ENCODE measurements at places on chromosomes 4 and X. TPM values are rescaled to one million over a fixed set of nuclear protein-coding genes. Genes with fewer than 3 reads are reported as not detected.
A peak's percentile ranks its signal among the peaks of the same experiment; 100 is the strongest.

MFAP3L gene
- 10.2 TPM for total RNA-seq

ARX gene
- total RNA-seq = not detected

GRCh38 chrX:8139716-8140115, 31.4 kb downstream of the VCX2 start:
- no peak for DNase-seq

LRCH2 gene
- not detected for total RNA-seq

CXCL11 gene
- not detected for total RNA-seq

TMLHE gene
- total RNA-seq = 10.1 TPM

DNA sequence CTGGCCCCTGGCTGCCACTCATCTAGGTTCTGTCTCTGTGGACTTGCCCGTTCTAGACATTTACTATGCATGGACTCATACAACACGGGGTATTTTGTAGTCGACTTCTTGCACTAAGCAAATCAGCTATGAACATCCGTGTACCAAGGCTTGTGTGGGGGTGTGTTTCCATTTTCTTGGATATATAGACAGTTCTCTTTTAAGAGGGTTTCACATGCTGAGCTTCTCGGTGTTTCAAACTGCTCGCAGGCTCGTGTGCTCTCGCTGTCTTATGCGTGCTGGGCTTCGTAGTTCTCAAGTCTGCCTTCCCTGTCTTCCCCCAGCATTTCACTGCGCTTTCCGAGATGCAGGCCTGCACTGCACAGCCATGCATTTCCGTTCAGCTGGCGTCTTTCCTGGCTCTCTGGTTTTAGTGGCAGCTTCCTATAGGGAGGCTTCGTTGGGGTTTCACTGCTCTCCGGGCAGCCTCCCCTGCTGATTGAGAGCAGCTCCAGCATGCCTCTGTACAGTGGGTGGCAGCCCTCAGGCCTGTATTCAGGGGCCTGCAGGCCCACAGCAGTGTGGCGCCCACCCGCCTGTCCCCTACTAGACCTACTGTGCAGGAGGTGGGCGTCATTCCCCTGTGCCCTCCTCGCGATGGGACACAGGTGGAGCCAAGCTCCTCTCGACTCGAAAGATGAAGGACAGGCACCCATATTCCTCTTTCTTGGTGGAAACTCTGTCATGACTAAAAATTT, 27.6 kb downstream of the ZBTB49 start:
- no peak for DNase-seq

DNA sequence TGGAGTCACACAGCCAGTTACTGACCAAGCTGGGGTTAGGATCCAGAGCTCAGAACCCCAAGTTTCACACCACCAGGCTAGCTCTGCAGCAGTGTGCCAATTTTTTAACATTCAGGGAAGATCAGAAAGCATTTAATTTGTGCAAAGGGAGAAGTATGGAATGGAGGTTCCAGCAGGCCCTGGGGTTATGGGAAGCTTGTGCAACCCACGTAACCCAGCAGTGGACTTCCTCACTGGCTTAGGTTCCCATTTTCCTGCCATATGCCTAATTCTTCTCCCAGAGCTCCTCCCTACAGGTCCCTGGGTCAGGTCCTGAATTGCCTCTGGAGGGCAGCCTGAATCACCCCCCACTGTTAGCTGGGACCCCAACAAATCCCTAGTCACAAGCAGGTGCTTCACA, 14.0 kb downstream of the APLN start:
- DNase-seq = no peak

- DNase-seq = no peak
Measured at GRCh38 chr4:166895771-166896170, 338.5 kb downstream of the SPOCK3 start.

TMEM31 gene
- not detected for total RNA-seq

DNA sequence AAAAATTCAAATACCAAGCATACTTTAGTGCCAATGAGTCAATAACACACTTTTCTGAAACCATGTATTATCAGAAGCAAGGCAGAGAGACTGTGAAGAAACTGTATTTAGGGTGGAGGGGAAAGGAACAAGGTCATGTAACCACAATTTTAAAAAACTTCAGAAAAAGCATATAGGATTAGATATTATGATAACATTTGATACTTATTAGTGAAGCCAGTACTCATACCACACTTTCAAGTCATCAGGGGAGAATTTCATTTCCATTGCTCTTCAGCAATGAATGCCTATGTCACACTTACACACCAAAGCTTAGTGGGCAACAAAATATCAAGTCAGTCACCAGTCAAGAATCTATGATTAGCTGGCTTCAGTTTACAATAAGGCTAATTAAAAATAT, 602.2 kb downstream of the IL15 start:
- DNase-seq = peak; percentile 55

- no peak for DNase-seq
Measured at GRCh38 chr4:7412554-7412912, 22.2 kb downstream of the PSAPL1 start.

FAM199X gene
- total RNA-seq = 22.5 TPM

DNA sequence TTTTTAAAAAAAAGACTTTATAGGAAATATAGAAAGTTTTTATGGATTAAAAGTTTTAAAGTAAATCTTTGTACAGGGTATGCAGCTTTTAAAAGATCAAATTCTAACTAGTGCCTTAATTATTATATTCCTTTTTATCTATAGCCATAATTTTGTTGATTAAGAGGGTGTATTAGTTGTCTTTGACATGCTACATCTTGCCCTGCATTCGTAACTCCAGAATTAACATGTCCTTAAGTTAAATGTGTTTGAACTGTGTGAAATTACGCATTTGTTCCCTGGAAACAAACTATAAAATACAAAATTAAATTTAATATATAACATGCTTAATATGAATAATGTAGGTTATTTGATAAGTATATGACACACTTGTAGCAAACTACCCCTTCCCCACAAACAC, 66.3 kb downstream of the PTPN13 start:
- DNase-seq = no peak

DNA sequence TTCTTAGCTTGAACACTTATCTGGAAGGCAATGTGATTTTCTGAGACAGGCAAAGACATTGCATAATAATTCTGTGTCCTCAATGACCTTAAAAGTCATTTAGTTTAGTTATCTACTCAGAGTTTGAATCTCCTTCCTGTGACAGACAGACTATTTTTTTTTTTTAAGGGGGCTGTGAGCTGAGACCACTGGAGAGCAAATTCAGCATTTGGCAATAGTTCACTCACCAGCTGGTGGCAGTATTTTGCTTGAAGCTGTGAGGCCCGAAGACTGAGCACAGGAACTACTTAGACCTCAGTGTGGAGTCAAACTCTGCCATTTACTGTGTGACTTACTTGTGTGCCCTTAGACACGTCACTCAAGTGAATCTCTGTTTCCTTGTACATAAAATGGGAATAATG, 22.9 kb upstream of the CPE start:
- DNase-seq = peak; percentile 13

DNA sequence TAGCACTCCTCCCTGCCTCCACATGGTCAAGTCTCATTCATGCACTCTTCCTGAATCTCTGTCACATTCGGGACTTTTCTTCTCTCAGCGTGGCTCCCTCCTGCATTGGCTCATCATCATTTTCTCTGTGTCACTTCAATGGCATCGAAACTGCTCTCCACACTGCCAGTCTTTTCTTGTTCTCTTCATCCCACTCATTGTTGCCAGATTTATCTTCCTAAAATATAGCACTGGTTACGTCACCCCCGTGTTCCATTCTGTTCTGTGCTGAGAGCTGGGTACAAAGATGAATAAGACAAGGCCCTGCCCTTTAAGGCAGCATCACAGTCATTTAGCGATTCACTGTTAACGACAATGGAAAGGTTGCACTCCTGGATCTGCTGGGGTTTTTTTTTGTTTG, 174.4 kb upstream of the TBC1D9 start:
- no peak for DNase-seq

PNCK gene
- 0.19 TPM for total RNA-seq

GRCh38 chr4:105474099-105474518, 247 bp upstream of the PPA2 start:
- peak; percentile 82 for DNase-seq

- no peak for DNase-seq
Measured at GRCh38 chr4:108941904-108942430, 179.1 kb upstream of the ETNPPL start.

HSFX3 gene
- not detected for total RNA-seq

GRCh38 chr4:89331686-89332544, 24.3 kb upstream of the GPRIN3 start:
- no peak for DNase-seq

DNA sequence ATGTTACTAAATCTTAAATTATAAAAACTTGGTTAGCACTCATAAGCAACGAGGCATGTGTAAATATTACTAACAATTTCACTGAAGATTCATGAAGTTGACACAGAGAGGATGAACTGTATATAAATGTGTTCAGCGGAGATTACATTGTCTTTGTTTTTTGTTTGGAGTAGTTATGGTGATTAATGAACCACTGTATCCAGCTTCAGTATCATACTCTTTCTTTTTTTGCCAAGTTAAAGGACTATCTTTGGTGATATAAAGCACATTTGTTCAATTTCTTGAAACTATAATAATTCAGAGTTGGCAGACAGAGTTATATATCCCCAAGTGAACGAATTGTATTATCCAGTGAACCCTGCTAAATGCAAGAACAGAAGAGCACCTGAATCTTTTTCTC, 497.6 kb downstream of the CCSER1 start:
- no peak for DNase-seq

SLC9A7 gene
- total RNA-seq = 12.9 TPM

ARHGAP24 gene
- 35.7 TPM for total RNA-seq

GRCh38 chr4:110778521-110778920, 155.6 kb upstream of the PITX2 start:
- no peak for DNase-seq

PRRG3 gene
- not detected for total RNA-seq

- no peak for DNase-seq
Measured at GRCh38 chrX:40720792-40721191, 14.6 kb downstream of the MED14 start.

FDCSP gene
- total RNA-seq = not detected

DNA sequence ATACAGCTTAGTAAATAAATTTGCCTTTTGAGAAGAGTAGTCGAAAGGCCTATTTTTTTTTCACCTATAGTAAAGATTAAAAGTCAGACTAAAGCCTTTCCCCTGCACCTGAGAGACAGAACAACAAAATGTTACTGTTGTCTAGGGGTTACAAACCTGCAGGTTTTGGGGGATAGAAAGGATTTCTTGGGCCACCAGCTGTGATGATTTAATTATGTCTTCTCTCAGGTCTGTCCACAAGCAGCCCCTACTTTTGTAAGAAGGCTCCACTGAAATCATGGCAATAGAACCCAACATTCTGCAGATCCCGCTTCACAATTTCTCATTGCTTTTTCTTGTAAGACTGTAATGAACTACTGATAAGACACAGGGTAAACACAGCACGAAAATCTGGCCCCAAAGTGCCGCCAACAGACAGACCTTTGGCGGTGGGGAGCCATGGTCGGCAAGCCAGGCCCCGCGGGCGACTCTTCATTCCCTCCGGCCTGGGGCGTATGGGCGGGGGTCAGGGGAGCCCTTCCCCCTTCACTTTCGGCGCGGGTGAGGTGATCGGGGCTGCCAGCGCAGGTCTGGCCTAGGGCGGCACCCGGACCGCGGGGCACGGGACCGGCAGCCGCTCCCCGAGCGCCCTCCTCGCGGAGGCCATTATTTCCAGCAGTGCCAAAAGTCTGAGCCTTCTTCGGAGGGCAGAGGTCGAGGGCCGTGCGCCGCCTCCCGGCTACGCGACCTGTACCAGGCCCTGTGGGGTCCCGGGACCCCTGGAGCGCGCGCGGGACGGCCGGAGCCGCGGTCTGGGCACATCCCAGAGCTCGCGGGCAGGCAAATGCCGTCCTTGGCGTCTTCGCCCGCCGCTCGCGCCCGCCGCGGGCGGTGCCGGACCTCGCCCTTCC, 812 bp upstream of the KDM6A start:
- no peak for DNase-seq

IL21 gene
- not detected for total RNA-seq

DNA sequence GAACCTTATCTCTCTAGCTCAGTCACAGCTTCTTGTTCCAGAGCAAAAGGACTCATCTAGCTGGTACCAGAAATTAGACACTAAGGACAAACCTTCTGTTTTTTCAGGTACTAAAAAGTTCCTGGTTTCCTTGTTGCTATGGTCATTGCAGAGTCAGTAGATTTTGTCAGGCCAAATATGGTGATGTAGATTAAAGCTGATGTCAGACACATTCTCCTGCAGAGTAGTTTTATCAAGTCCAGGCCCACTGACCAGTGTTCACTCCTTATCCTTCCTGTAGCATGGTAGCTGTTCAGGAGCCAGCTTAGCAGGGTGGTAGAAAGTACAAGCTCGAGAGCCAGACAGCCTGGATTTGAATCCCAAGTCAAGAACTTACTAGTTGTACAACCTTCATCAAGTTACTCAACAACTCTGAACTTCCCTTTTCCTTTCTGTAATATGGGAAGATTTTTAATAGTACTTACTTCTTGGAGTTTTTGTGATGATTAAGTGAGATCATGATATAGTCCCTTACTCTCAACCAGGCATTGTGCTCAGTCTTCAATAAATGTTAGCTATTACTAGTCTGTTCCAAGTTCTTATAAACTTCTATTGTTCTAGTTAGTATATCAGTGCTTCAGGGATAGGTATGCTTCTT, 17.9 kb downstream of the OCRL start:
- DNase-seq = no peak

SLC26A1 gene
- not detected for total RNA-seq

DNA sequence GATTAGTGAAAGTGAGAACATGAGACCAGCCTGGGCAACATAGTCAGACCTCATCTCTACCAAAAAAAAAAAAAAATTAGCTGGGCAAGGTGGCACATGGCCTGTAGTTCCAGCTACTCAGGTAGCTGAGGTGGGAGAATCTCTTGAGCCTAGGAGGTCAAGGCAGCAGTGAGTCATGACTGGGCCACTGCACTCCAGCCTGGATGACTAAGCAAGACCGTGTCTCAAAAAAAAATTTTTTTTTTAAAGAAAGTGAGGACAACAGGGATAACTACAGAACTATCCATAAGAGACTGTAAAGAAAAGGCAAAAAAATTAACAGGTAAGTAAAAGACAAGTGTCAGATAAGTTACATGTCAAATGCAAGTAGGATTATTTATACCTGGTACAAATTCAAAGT, 13.5 kb upstream of the SPP1 start:
- DNase-seq = peak; percentile 26

CXCL3 gene
- 8.7 TPM for total RNA-seq

F9 gene
- total RNA-seq = not detected

DNA sequence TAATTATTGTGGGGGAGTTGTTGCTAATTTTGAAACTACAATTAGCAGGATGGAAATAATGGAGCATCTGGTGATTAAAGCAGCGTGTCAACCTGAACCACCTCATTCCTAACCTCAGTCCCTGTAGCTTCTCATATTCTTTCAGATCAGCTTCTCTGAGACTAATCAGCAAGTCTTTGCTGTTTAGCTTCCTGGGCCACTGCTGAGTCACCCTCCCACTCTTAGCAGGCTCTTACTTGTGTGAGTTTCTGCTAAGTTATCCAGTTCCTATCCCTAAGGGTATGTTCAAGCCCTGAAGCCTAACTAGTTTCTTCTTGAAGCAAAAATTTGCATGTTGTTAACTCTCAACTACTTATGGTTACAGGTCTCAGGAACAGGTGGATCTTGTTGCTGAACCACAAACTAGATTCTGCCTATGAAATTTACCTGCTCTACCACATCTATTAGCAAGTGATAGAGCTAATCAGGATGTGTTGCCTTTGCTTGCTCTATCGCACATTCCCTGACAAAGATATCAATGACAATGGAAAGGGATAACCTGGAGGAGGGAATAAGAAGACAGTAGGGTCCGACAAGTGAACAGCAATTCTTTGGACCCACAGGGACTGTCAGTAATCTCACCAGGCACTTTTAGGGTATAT, 134.2 kb downstream of the EIF4E start:
- peak; percentile 35 for DNase-seq
